ENCODE measurements at places on chromosomes 12 and 14.

DNA sequence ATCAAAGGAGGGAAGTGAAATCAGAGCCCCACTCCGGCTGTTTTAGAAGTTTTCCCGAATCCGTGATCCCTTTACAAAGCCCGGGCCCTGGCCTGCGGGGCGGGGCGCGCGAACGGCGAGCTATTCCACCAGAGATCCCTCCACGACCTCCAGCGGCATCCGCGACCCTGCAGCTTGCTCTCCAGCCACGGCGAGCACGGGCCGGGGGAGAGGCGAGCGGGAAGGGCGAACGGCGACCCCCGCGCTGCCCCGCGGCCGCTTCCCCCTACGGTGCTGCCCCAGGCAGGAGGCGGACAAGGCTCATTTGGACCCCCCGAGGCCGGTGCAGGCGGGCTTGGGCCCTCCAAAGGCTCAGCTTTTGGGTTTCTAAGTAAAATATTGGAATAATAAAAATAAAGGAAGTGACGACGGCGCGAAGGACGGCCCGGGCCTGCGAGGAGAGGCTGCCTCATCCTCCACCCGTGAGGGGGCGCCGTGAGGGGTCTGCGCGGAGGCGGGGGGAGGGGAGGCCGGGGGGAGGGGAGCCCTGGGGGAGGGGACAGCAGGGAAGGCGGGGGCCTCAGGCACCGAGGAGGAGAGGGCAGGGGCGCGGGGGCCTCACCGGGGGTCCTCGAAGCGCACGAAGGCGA, 613 bp downstream of the SRSF9 start:
- DNase-seq: peak; percentile 18

GRCh38 chr14:65462411-65462810, 49.9 kb downstream of the FUT8 start:
- no peak for DNase-seq

DNA sequence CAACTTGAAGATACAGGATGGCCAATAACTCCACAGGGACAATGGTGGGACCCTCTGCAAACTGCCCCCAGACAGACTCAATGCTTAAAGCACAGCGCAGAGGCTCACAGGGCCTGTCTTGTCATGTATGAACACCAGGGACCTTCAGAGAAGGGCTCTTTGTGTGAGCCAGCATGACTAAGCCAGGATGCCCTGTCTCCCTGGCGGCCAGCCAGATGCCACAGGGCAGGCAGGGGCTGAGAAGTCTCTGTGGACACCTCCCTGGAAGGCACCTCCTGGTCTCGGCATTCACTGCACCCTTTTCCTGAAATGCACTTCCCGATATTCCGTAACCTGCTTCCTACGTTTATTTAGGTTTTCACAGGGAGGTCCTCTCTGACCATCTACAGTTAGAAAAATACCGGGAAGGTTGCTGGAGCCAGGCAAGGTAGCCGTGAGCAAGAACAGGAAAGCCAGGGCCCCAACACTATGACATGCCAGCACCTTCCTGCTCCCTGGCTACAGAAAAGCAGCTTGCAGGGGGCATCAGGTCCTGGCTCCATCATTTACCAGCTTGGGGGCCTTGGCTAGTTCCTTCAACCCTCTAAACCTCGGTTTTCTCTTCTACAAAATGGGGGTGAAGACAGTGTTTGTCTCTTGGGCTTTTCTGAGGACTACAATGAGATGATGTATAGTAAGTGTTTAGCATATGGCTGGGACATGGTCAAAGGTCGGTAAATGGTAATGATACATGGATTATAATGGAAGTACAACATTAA, 65.0 kb downstream of the PITPNM2 start:
- DNase-seq: no peak

DNA sequence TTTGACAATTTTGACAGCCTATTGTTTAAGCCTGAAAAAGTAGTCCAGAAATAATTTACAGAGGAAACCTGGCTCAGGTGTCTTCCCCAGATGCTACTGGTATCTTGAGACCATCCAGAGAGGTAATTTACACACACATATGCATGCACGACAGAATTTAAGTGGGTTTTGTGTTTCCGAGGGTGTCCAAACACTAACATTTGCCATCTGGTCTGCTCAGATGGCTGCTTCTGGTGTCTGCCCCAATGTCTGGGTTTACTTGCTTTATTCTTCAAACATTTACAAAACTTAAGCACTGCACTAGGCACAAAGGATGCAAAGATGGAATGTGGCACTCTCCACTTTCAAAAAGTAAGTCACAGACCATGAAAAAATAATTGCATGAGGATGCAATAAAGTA, 226.6 kb upstream of the EGLN3 start:
- no peak for DNase-seq

- DNase-seq: peak; percentile 38
These were observed 54.2 kb downstream of the C12orf42 start for GRCh38 chr12:103441437-103442181.

Data from effector memory CD8-positive, alpha-beta T cell (primary cell).